NCI-H226 (cell line): ENCODE measurements at places on chromosomes 1 and 21.

DNA sequence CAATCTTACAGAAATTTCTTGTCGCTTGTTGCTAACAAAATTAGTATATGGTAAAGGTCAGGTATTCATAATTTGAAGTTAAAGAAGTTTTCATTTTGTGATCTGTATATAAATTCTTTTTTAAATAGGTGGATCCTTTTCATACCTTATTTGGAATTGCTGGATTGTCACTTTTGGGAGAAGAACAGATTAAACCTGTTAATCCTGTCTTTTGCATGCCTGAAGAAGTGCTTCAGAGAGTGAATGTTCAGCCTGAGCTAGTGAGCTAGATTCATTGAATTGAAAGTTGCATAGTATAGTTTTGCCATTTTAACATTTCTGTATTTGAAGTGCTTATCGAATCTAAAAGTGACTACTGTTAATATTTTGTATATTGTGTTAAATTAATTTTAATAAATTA, 2.3 kb upstream of the MSH4 start:
- DNase-seq = no peak

DNA sequence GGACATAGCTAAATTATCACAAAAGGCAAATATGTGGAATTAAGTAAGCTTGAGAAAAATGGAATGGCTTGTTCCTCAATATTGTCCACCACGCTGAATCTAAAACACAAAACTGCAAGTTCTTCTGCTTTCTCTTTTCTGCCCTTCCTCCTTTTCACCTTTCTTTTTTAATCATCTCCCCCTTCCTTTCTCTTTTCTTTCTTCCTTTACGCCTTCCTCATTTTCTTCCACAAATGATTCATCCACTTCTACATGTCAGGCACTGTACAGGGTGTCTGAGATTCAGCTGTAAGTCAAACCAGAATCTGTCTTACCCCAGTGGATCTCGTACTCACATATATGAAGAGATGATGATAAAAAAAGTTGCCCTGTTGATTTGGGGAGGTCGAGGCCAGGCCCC, 1182.5 kb downstream of the MRPL39 start:
- DNase-seq = no peak

DNA sequence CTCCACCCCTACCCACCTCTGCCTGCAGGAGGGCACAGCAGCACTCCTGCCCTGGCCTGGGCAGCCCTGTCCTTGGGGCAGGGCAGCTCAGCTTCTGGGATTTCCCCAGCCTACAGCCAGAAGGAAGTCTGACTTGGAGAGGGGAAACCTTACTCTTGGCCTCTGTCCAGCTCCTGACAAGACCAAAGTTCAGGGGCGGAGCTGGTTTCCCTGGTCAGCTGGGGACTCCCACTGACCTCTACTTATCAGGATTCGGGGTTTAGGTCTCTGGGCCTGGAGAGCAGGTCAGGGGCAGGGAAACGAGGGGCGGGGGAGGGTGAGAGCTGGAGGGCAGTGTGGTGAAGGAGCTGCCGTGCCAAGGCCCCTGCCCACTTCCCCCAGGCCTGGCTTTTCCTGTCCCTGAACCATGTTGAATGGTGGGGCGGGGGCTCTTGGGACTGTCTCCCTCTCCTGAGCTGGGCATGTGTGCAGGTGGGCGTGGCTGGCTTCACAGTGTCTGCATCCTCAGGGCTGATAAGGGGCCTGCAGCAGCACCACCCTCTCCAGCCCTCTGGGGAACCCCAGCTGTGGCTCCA, 16.8 kb upstream of the ETV3 start:
- peak; percentile 80 for DNase-seq

DNA sequence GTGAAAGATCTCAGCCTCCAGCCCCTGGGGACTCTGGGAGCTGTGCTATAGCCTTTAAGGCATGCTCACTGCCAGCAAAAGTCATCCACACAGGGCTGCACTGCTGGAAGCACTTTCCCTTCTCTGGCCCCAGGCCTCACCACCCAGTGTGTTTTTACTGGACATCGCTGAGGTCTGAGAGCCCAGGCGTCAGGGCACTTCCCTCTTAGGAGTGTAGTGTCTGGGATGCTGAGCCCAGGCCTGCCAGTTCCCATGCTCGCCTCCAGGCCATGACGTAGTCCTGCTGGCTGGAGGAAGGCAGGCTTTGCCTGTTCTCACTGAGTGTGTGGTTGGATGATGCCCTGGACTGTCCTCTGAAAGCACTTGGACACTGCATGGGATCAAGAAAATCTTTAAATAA, 101.2 kb downstream of the GDAP2 start:
- no peak for DNase-seq

GRCh38 chr21:31257265-31257664, 86.8 kb downstream of the TIAM1 start:
- no peak for DNase-seq

- DNase-seq = peak; percentile 78
These were observed 55.9 kb upstream of the RCC1 start for GRCh38 chr1:28449904-28450303.

GRCh38 chr1:71047635-71048607, at the start of gene PTGER3:
Gene PTGER3, minus strand, starts transcription at chr1:71047816. Its CDS starts 239 bp downstream, at chr1:71047577.
- DNase-seq = no peak

GRCh38 chr1:187122566-187122965, 293.8 kb downstream of the PLA2G4A start:
- DNase-seq = no peak

GRCh38 chr1:116352349-116352813, 20.7 kb upstream of the ATP1A1 start:
- no peak for DNase-seq

GRCh38 chr21:32055305-32055704, 182.5 kb downstream of the HUNK start:
- no peak for DNase-seq

DNA sequence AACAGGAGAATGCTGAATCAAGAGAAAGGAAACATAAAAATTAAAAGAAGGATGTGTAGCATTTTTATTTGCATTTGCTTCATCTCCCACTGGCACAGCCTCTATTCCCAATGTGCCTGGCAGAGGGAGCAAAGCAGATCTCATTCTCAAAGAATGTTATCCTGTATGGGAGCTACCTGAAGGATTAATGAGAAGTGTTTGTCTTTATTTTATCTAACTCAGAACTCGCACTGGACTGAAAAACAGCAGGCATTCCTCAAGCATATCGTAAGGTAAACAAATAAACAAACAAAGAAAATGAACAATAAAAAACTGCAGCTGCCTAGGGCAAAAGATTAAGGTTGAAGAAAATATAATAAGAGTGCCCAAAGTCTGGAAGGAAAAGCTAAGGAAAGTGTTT, 12.7 kb upstream of the COL11A1 start:
- DNase-seq = no peak

DNA sequence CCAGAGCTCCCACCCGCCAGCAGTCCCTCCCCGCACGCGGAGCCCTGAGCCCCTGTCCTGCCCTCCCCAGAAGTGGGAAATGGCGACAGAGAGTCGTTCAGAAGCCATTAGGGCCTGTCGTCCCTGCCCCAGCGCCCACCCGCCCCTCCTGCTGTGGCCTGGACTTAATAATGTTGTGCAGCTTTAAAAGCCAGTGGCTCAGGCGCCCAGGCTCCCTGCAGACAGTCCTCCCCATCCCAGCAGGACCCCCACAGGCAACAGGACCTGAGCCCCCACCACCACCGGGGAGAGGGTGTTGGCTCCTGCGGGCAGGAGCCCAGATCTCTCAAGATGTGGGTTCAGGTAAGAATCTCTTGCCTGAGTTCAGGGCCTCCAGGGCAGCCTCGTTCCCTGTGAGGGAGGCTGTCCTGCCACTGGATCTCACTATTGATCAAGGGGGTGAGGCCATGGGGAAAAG, 125.3 kb upstream of the RUNX3 start:
- DNase-seq = no peak

- DNase-seq = no peak
These were observed 183.3 kb downstream of the KCNJ6 start for GRCh38 chr21:37732927-37733326.

DNA sequence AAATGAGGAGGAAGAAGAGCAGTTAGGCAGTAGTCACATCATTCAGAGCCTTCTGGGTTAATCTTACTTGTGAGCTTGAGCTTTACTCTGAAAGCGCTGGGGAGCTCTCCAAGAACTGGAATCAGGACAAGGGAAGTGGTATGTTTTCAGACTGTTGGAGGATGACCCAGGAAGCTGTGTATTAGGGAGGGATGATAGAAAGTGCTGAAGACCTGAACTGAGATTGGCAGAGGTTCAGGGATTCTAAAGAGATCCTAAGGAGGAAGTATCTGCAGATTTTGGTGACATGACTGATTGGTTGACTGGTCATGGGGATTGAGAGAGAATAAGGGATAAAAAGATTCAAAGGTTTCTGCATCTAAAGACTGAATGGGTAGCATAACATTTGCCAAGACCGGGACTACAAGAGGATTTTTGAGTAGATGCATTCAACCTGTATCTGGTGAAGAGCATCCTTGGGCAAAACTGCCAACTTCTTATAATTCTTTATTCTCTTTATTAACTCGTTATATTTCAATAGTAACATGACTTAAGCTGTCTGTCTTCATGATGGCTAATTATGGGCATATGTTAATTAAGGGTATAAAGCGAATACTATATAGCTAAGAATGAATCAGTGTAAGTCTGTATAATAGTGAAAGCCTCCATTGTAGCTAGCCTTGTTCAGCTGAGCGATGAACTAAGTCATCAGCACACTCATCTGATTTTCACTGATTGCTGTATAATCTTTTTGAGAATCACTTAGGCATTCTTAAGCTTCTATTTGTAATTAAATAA, 41.8 kb downstream of the XCL1 start:
- DNase-seq = no peak

- no peak for DNase-seq
These were observed 13.3 kb downstream of the APCS start for GRCh38 chr1:159600894-159601293.

- DNase-seq = no peak
These were observed 18.3 kb downstream of the SGIP1 start for GRCh38 chr1:66552287-66552686.

DNA sequence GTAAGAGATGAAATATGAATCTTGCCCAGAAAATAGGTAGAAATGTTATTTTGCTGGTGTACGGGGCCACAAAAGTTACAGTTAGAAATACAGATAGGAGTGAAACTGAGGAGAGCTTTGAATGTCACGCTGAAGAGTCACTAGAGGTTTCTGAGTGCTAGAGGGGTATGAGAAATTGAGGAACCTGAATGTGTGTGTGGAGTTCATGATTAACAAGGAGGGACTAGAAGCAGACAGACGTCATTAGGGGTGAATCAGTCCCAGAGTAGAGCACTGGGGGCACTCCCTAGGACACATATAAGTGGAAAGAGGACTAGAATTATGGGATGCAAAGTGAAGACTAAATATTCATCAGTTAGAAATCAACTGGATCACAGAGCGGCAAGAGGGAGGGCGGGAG, 188.9 kb upstream of the MAP1LC3C start:
- DNase-seq = no peak

- DNase-seq = no peak
These were observed 1390.5 kb upstream of the ADGRL2 start for GRCh38 chr1:80410233-80410632.

GRCh38 chr1:196649990-196650389, 1.9 kb upstream of the CFH start:
- no peak for DNase-seq

DNA sequence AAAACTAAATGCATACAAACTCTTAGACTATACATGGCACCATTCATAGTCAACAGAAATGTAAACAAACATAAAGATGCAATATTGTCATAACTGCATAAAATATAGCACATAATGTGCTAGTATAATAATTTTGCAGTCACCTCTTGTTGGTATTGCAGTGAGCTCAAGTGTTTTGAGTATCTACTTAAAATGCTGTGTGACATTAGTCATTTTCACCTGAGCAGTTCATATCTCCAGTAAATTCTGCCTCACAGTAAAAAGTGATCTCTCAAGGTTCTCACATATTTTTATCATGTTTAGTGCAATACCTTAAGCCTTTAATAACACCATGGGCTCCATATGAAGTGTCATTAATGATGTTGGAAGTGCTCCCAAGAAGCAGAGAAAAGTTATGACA, 29.6 kb upstream of the FMO2 start:
- DNase-seq = no peak

DNA sequence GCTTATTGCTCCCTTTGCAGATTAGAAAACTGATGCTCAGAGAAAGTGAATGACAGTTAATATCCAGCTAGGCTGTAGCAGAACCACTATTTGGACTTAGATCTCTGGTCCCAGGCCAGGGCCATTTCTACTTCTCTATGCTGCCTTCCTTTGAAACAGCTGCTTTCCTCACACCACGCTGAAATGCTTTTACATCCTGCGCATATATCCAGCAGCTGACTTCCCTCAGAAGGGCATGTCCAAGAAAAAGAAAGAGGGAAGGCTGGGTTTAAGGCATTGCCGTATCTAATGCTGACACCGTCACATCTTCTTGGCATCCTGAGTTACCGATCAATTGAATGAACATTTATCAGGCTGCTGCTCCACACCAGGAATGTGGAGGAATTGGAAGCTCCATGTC, 122.4 kb downstream of the UBE2U start:
- DNase-seq = no peak

- DNase-seq = no peak
These were observed 363.9 kb upstream of the PROX1 start for GRCh38 chr1:213623862-213624261.

GRCh38 chr1:211735208-211736170, 60.1 kb upstream of the NEK2 start:
- peak; percentile 22 for DNase-seq

DNA sequence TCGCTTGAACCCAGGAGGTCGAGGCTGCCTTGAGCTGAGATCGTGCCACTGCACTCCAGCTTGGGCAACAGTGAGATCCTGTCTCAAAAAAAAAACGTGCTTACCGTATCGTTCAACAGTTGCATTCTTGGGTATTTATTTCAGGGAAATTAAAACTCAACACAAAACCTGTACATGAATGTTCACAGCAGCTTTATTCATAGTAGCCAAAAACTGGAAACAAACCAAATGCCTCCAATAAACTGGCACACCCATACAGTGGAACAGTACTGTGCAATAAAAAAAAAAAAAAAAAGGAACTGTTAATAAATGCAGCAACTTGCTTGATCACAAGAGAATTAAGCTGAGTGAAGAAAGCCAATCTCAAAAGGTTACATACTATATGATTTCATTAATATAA, 6.7 kb downstream of the KHDRBS1 start:
- no peak for DNase-seq

DNA sequence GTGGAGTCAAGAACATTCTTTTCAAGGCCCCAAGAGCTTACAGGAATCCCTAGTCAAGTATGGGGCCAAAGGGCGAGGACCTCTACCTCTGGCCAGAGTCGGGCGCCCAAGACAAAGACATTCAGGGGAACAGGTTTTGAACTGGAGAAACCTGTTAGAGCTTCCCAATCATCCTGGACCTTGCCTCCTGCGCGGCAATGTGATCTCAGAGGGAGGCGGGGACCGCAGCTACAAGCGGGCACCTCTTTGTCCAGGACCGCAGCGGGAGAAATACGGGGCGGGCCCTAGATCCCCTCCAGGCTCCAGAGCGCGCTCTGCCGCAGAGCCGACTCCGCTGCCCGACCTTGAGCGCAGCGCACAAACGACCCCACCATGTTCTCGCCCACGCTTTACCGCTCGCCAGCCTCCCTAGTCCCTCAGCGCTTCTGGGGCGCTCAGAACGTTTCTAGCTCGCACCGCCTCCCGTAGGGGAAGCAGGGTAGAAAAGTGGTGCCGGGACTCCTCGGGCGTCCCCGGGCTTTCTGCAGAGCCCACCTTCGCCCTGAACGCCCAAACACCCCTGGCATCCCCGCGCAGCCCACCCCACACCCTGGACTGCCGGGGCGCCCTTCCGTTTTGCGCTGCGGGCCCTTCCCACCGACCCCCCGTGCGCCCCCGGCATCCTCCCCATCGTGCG, 28.1 kb downstream of the RABIF start:
- no peak for DNase-seq

- no peak for DNase-seq
These were observed 261.2 kb upstream of the AJAP1 start for GRCh38 chr1:4393191-4393590.

GRCh38 chr1:45971922-45972531, 160.4 kb downstream of the PIK3R3 start:
- DNase-seq = no peak
